ENCODE measurements at places on chromosomes 5 and 9.

- DNase-seq = no peak
Observed at GRCh38 chr5:39543335-39543734, 118.6 kb upstream of the DAB2 start.

DNA sequence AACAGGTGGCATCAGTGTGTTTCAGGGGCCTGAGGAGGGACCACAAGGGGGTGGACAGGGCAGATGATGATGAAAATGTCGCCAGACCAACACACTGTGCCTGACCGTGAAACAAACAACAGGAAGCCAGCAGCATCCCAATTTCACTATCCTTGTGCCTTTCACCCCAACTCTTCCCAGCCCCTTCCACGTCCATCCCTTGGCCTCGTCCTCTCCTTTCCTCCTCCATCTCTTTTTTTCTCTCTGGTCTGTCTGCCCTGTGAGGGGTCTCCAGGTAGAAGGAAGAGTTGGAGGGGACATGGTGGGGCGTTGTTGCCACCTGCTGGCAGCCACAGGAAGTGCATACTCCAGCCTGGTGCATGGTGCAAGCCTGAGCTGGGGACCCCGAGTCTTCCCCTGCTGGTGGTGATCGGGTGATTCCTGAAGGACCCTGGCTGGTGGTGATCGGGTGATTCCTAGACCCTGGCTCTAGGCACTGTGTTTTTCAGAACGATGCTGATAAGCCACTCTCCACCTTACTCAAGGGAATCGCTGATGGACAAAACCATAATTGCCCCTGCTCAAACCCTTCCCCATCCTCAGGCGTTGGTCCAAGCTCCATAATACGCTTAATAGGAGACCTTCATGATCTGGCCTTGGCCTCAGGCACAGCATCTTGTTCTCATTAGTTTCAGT is 21.7 kb upstream of the NSD1 start:
- DNase-seq = peak; percentile 78

DNA sequence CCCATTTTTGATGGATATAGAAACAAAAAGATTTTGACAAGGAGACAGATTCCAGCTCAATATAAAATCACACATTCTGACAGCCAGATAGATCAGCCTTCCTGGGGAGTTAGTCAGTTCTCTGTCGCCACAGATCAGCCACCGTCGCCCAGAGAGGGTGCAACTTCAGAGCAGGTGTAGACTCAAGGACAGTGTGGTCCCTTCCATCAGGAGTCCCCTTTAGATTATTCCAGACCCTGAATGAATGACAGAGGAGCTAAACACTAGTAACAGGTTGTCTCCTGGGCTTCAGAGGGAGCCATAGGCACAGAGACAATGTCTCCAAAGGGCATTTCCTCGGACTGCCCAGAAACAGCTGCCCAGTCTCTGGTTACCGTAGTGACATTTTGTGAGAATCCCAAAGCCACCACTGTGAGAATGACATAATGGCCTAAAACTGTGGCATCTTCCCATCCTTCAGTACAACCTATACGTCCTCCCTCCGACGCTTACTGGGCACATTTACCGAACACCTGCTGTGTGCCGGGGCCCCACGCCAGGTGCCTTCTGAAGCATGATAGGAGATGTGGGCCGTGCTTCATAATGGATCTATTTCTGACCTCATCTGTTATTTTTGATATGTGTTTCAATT is 47.4 kb upstream of the SLC2A8 start:
- DNase-seq = no peak

DNA sequence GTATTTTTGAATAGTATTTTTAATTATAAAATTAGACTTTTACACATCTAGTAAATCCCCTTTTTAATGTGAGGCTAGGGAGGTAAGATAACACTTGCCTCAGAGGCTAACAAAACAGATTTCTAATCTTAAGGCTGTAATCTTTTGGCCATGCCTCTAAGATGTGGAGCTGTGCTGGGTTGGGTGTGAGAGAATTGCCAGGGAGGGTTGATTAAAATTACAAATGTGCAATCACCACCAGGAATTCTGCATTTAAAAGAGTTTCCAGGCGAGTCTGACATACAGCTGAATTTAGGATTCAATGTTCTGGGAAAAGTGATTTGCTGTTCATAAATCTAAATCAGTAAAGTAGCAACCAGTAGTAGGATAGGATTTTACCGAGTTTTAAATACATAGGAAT is 73.3 kb downstream of the NUDT12 start:
- DNase-seq = no peak

- no peak for DNase-seq
Observed at GRCh38 chr5:151224372-151224771, 480 bp upstream of the CCDC69 start.

- no peak for DNase-seq
Observed at GRCh38 chr5:150119421-150120061, 33.2 kb upstream of the CSF1R start.

DNA sequence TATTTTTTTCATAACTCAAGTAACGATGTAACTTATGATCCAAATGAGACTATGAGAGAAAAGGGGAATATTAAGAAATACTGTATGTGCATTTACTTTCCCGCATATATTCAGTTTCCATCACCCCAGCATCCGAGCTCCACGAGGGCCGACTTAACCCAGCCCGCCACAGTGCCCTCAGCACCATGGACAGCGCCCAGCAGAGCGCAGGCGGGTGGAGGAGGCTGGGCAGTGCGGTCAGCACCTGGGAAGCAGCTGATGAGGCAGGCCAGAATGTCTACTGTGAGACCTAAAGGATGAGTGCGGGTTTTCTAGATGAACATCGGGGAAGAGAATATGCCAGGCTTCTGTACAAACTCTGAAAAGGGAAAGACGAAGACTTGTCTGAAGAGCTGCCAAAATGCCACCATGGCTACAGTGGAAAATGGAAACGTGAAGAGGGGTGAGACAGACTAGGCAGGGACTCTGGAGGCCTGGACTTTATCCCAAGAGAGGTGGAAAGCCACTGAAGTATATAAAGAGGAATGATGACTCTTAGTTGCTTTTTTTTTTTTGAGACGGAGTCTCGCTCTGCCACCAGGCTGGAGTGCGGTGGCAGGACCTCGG is 34.5 kb upstream of the MED27 start:
- peak; percentile 60 for DNase-seq

GRCh38 chr9:126411225-126411947 is 84.8 kb downstream of the MVB12B start:
- no peak for DNase-seq

DNA sequence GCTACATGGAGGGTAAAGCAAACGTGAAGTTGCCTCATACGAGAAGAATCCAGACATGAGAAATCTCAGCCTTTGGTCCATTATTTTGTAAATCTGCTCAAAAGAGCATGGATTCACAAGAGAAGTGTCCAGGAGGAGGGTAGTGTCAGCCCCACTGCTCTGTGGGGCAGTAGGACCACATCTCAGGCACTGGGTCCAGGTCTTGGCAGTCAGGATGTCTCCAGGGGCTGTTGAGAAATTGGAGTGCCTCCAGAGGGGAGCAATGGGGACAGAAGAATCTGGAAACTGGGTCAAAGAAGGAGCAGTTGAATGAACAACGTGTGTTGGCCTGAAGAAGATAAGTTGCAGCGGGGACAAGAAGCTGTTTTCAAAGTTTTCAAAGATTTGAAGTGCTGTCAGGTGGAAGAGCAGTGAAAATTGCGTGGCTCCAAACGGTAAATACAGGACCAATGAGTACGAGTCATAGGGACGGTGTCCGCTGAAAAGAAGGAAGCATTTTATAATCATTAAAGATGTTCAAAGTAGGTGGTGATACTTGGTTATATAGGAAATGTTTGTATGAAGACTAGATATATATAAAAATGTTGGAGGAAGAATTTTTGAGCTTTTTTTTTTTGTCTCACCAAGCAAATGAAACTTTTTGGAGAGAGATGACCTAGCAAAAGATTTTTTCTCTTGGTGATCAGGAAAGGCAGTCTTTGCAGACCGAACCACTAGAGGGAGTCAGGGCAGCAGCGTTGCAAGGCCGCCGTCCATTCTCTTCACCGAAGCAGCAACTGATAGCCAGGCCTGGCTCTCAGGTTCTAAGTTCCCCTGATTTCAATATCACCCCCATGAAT is 57.1 kb upstream of the ZBED3 start:
- peak; percentile 52 for DNase-seq

GRCh38 chr5:169837686-169838085 is 142.6 kb downstream of the INSYN2B start:
- no peak for DNase-seq

DNA sequence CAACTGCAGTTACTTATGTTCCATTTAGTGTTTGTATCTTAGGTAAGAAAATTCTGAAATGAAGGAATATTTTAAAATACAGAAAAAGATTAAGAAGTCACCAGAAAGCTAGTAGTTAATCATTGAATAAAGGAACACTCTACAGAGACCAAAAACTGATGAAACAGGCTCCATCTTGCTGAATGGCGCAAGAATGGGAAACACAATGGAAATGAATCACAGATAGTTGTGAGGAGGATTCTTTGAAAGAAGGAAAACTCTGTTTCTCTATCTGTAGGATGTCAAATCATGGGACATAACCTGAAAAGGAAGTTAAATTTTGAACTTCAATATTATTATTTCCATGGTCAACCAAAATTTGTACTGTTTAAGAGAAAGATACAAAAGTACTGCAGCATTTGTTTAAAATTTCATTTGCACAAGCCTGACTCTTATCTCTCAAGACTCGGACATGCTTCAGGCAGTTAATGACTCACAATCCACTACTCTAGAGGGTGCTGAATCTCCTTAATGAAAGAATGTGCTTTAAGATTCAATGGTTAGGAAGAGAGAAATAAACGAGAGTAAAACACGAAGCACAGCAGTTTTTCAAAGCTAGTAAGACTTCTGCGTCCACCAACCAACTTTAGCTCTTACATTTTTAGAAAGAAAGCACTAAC is 1064.4 kb upstream of the DMAC1 start:
- no peak for DNase-seq

GRCh38 chr5:168686837-168687236 is 107.7 kb upstream of the PANK3 start:
- no peak for DNase-seq

GRCh38 chr5:115816226-115817081 is at the start of gene CDO1:
TSS of gene CDO1 (minus strand) at chr5:115816659. CDS start at chr5:115816397, 262 bp downstream.
- DNase-seq = no peak

- peak; percentile 89 for DNase-seq
Observed at GRCh38 chr5:132556763-132557477, at the start of gene RAD50. TSS of gene RAD50 (plus strand) at chr5:132556977. CDS start at chr5:132557325, 348 bp downstream.

GRCh38 chr5:23071682-23072081 is 218.5 kb upstream of the CDH12 start:
- no peak for DNase-seq

- DNase-seq = no peak
Observed at GRCh38 chr9:137278721-137279711, 1.5 kb downstream of the TOR4A start.

- no peak for DNase-seq
Observed at GRCh38 chr5:117027384-117027783, 452.8 kb upstream of the SEMA6A start.

DNA sequence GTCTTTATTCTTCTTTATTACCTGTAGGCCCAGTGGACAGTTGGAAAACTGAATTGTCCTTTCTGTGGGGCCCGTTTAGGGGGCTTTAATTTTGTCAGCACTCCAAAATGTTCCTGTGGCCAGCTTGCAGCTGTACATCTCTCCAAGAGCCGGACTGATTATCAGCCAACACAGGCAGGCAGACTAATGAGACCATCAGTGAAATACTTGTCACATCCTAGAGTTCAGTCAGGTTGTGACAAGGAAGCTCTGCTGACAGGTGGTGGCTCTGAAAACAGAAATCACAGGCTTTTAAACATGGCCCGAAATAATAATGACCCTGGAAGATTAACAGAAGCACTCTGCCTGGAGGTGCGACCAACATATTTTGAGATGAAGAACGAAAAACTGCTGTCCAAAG is 47.9 kb downstream of the RNF180 start:
- DNase-seq = no peak

DNA sequence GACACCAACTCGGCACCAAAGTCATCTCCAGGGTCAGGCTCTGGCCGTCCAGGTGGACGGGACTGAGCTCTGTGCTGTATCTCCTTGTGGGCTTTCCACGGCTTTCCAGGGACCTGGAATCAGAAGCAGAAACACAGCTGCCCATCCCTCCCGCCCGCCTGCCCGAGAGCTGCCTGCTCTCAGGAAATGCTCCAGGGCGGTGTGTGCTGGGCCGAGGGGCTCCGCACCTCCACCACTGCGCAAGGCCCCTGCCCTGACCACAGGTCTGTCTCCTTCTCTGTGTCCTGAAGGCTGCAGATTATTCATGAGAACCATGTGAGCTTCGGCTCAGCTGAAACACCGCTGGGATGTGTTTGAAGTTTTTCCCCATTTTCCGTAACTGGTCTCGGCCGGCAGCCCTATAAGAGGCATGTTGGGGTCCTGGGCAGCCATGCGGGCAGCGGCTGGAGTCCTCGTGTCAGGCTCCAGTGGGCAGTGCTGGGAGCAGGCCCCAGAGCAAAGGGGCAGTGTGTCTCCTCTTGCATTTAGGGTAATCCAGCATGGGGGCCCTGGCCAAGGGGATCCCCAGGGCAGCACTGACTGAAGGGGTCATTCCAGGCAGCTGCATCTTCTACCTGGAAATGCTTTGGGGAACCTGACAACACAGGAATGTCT is 22.8 kb downstream of the NKD2 start:
- no peak for DNase-seq

GRCh38 chr9:123074628-123075027 is 41.2 kb downstream of the GPR21 start:
- DNase-seq = no peak

DNA sequence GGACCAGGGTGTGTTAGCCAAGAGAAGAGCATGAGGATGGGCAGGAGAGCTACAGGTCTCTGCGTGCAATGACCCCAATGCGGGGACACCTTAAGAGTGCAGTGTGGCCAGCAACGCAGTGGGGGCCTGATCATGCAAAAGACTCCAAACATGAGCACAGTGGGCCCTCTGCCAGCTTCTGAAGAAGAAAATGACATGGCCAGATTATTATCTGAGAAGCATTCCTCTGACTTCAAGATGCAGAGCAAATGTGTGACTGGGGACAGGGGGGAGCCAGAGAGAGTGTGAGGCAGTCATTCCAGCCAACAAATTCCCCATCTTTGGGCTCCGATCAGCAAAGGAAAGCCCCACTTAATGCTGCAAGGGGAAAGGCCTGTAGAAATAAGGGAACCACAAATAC is 229.4 kb downstream of the CDK5RAP2 start:
- DNase-seq = no peak

- no peak for DNase-seq
Observed at GRCh38 chr9:124478354-124478753, 28.1 kb downstream of the ADGRD2 start.

DNA sequence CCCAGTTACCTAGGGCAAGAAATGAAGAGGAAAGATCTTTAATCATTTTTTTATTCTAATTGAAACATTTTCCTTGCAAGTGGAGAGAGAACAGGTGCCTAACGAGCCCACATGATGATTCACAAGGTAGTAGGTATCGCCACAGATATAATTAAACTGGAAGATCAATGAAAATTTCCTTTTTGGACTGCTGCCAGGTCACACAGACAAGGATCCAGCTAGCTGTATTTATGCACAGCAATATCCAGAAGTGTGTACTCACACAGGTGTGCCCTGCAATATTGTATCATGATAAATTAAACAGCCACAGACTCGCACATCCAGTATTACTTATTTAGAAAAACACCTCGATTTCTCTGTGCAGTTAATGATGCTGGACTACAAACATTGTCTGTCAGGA is 294.0 kb upstream of the SMARCA2 start:
- DNase-seq = no peak

- DNase-seq = no peak
Observed at GRCh38 chr5:120539471-120539870, 75.4 kb downstream of the PRR16 start.

GRCh38 chr5:30838936-30839496 is 354.5 kb upstream of the CDH6 start:
- no peak for DNase-seq

GRCh38 chr5:96590796-96591195 is 71.4 kb upstream of the CAST start:
- no peak for DNase-seq

- DNase-seq = no peak
Observed at GRCh38 chr9:136237486-136238341, 7.9 kb downstream of the QSOX2 start.
